ENCODE measurements at places on chromosomes 6 and 20.

GRCh38 chr6:123420512-123420911 is 216.2 kb downstream of the TRDN start:
- DNase-seq, result no peak

DNA sequence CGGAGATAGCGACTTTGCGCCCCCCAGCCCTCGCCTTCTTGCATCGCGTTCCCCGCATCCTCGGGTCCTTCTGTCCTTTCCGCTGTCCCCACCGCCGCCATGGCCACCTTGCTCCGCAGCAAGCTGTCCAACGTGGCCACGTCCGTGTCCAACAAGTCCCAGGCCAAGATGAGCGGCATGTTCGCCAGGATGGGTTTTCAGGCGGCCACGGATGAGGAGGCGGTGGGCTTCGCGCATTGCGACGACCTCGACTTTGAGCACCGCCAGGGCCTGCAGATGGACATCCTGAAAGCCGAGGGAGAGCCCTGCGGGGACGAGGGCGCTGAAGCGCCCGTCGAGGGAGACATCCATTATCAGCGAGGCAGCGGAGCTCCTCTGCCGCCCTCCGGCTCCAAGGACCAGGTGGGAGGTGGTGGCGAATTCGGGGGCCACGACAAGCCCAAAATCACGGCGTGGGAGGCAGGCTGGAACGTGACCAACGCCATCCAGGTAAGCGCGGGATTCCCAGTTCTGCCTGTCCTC is 401 bp downstream of the SLC32A1 start:
- no peak for DNase-seq

DNA sequence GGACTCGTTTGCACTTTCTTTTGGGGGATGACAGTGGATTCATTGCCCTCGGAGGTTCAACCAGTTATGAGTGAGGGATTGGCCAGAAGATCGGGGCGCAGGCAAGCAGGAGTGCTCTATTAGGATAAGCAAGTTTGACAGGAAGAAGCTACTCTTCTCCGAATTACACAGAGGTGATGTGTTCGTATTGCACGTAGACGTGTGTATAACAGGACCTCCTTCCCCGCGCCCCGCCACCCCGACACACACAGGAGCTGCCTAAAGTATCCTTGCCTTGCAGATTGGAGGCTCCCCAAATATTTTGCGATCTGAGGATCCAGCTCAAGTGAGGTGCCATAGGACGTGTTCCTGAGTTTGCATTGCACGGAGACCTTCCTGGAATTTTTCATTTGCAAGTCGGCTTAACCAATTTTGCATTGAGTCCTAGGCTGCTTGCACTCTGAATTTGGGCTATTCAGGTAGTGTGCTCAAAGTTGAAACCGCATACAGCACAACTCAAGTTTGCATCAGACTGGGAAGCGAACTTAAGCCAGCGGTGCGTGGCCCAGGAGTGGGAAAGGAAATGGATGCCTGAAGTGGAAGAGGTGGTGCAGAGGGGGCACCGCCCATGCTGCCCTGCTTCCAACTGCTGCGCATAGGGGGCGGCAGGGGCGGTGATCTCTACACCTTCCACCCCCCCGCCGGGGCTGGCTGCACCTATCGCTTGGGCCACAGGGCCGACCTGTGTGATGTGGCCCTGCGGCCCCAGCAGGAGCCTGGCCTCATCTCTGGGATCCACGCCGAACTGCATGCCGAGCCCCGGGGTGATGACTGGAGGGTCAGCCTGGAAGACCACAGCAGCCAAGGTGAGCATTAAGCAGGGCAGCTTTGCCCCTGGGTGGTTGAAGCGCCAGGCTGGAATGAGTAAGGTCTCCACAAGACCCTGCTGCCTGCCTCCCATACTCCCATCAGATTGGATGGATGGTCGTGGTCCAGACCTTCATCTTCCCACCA is 770 bp downstream of the TCF19 start:
- peak; percentile 52 for DNase-seq

GRCh38 chr20:21832442-21833385 is 127.2 kb downstream of the PAX1 start:
- no peak for DNase-seq

- DNase-seq, result no peak
Measured at GRCh38 chr6:10136636-10137035, 278.2 kb downstream of the TFAP2A start.

GRCh38 chr6:36657271-36657670 is 21.2 kb upstream of the CDKN1A start:
- no peak for DNase-seq

GRCh38 chr20:48983423-48984400 is 62.2 kb downstream of the ARFGEF2 start:
- no peak for DNase-seq

GRCh38 chr20:25637247-25637646 is 13.4 kb upstream of the NANP start:
- DNase-seq, result no peak

GRCh38 chr20:13396826-13397225 is 175.8 kb downstream of the ISM1 start:
- DNase-seq, result no peak

- DNase-seq, result peak; percentile 83
Measured at GRCh38 chr20:50673466-50674137, 17.7 kb downstream of the RIPOR3 start.

DNA sequence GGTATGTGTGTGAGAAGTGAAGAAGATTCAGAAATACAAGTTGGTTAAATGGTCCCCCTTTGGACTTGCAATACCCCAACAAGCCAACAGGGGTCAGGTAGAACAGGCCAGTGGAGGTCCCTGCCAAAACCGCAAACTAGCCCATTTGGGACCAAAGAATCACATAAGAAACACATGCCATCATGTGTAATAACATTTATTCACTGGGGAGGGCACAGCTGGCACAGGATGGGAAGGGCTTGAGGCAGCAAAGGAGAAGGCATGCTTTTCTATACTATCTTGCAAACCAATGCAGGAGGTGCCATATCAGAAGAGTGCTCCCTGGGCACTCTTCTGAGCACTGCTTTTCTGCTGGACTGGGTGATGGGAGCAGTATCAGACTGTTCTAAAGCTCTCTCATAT is 116.1 kb upstream of the TRAF3IP2 start:
- peak; percentile 41 for DNase-seq

GRCh38 chr20:54389596-54390280 is 85.7 kb upstream of the DOK5 start:
- DNase-seq, result no peak

GRCh38 chr20:19699180-19699971 is 58.7 kb upstream of the RIN2 start:
- peak; percentile 35 for DNase-seq

- DNase-seq, result no peak
Measured at GRCh38 chr6:139296927-139297326, 5.1 kb upstream of the TXLNB start.

DNA sequence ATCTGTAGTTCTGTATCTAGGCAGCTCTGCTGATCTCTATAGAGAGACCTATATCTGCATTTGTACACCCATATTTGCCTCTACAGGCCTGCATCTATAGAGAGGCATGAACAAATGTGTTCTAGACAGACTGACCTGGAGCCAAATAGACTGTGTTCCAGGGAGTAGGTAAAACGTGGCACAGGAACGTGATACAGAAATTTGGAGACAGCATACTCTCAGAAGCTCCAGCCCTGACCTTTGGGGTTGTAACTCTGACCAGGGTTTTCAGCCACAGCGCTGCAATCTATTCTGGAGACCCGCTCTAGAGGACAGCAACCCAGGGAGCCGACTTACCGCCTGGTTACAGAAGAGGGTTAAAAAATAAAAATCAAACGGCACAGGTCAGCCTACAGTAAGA is 983 bp downstream of the RBBP9 start:
- DNase-seq, result peak; percentile 51

DNA sequence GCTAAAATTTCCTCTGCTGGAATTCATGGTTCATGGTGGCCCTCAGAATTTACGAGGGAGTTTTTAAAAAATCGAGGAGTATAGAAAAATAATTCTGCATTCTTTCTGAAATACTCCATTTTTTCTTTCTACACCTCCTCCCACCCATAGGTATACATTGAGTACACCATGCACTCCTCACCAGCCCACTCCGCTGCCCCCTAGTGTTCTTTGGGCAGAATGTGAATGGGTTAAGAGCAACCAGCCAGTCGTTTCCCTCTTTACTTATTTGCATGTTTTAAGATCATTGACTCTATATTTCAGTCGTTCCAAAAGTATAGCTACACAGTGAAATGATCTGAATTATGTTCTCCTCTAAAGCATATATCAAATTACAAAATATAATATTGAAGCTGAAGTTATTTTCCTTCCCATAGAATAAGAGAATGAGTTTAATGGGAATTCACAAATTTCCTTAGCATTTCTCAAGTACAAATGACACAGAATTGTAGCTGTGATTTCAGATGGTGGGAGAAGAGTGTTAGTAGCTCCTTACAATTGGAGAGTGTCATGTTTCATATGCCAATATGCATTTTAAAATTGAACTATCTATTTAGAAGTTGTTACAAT is 977.7 kb upstream of the SLC35B3 start:
- peak; percentile 82 for DNase-seq

GRCh38 chr6:117397536-117398227 is 28.1 kb downstream of the ROS1 start:
- DNase-seq, result no peak

DNA sequence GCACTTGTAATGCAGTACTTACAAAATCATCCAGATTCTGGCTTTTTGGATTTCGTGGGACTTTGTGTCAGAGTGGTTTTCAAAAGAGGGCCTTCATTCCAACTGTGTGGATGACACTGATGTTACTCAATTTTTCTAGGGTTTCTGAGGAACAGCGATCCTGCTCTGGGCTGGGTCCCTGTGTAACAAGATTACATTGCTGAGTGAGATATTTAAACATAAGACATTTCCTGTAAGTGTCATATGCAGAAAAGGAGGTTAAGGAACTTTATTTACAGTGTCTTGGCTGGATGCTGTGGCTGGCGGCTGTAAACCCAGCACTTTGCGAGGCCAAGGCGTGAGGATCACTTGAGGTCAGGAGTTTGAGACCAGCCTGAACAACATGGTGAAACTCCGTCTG is 6.7 kb downstream of the ZFAND3 start:
- no peak for DNase-seq

GRCh38 chr20:52294106-52294628 is 102.6 kb upstream of the ZFP64 start:
- no peak for DNase-seq

DNA sequence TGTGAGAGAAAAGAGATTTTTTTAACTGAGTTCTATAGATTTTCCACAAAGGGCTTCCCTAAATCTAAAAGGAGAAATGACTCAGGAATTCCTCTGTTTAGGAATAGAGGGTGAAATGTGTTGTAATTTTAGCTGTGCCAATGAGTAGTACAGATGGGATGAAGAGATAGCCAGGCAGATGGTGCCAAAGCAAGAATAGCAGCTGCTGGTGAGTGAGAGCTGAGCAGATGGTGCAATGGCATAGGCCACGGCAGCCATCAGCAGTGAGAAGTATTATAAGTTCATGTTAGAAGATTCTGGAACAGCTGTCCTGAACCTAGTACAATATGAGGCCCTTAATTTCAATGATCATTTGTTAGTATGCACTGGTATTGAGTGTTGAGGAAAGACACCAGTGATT is 40.2 kb upstream of the CRISP1 start:
- DNase-seq, result peak; percentile 89

- peak; percentile 84 for DNase-seq
Measured at GRCh38 chr6:152160346-152160745, 352.9 kb downstream of the ESR1 start.

DNA sequence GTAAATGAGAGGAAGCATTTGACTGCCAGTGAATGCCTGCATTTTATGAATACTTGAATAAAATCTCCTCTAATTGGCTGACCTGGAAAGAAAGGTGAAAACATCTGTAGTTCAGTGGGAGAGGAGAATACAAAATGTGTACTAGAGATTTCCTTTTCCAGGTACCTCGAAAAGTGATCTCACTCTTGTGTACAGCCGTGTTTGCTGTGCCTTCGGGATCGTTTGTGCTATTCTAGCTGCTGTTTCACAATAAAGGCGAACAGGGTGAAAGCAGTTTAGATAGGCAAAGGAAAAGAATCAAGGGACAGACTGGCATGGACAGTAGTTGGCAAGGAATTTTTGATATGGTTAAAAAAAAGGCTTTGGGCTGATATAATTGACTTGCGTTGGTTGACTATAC is 112.3 kb downstream of the ARID1B start:
- DNase-seq, result no peak

GRCh38 chr6:170448317-170448716 is 104.8 kb downstream of the PSMB1 start:
- no peak for DNase-seq

- DNase-seq, result no peak
Measured at GRCh38 chr6:137829641-137830083, 37.4 kb upstream of the TNFAIP3 start.

- no peak for DNase-seq
Measured at GRCh38 chr6:85464260-85464644, 14.4 kb downstream of the NT5E start.

DNA sequence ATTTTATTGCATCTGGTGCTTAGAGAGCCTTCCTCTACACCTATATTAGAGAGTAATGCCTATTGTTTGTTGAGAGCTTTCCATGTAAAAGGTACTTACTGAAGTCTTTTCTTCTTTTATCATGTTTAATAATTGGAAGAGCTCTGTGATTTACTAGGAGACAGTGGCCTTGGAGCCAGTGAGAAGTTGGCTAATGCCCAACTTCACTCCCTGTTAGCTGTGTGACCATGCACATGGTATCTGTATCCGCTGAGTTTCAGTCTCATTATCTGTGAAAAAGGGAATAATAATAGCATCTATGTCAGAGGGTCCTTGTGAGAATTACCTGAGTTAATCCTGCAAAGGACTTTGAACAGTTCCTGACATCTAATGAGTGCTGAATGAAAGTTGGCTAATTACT is 105.0 kb downstream of the CD109 start:
- DNase-seq, result no peak

DNA sequence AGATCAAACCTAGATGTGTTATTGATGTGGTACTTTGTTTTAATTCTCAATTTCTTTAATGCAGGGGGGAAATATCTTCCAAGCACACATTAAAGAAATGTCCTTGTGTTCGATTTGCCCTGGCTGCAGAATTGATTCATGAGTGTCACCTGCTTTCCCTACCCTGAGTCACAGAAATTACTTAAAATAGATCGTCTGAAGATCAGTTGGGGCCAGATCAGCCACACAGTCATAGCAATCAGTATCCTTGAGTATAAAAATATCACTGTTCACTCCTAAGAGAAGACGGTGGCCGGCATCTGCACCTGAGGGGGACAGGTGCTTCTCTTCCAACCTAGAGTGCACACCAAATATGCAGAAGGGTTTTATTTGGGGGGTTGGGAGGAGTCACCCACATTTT is 115.2 kb upstream of the RIN2 start:
- DNase-seq, result no peak

DNA sequence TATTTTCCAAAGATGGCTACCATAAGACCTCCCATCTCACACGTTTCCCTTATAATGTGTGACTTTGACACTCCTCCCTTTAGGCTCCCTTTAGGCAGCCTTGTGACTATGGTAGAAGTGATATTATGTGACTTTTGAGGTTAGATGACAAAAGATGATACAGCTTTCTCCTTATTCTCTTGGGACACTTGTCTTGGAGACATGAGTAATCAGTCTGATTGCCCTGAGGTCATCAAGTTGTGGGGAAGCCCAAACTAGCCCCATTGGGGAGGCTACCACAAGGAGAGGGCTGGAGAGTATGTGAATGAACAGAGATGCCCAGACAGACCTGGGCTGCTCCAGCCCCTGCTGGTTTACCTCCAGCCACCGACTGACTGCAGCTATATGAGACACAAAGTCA is 10.6 kb upstream of the DLK2 start:
- no peak for DNase-seq
